Thyroid gland (tissue), 4 donors: ENCODE measurements at places on chromosomes 6 and 20. TPM values are rescaled to one million over a fixed set of nuclear protein-coding genes. Genes with fewer than 3 reads are reported as not detected.

Gene SGK2
- 1.2 TPM for total RNA-seq

Gene SLC17A2
- total RNA-seq, result not detected

- H3K4me1 ChIP-seq, result peaks cover 15% of the 10 kb centered on the region
- no peaks in the 10 kb centered on the region for H3K36me3 ChIP-seq
- H3K27me3 ChIP-seq, result no peaks in the 10 kb centered on the region
- peak; percentile 36 for DNase-seq
- no peak overlapping the region for H3K4me3 ChIP-seq
Observed at GRCh38 chr20:33650753-33651561, 11.2 kb upstream of the C20orf144 start.

DNA sequence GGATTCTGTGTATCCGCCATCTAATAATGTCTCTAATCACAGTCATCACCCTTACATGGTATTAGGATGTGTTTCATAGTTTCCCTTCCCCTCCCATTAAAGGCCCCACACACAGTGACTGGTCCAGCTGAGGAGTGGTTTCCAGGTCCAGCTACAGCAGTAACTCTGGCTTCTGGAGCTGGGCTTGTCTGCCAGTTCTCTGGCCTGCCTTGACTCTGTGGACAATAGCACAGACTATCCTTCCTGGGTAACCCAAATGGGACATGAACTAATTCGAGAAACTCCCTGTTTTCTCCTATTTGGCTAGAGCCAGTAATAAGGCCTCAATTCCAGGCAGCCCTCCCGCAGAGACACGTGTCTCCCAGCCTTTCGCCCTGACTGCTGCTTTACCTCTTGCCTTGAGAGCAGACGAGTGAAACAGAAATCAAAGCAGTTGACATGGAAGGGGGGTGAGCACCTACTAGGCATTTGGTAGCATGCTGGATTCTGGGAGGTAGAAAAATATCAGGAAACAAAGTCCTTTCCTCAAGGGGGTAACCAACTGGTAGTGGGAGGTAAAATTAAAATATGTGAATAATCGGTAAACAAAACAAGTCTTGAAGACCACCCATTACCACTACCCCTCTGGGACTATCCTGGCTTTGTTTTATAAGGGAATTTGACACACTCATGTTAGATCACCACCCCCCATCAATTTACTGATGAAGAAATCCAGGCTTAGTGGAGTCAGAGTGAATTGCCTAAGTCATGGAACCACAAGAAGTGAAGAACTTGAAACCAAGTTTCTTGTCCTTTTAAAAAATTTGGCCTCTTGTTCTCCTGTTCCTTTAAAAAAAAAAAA lies 1.2 kb downstream of the TRAF3IP2 start:
- H3K4me3 ChIP-seq, result no peak overlapping the region
- H3K27ac ChIP-seq, result peak overlapping the region; percentile 96
- H3K36me3 ChIP-seq, result no peaks in the 10 kb centered on the region
- peaks cover 41% of the 10 kb centered on the region for H3K4me1 ChIP-seq
- DNase-seq, result peak; percentile 62

DNA sequence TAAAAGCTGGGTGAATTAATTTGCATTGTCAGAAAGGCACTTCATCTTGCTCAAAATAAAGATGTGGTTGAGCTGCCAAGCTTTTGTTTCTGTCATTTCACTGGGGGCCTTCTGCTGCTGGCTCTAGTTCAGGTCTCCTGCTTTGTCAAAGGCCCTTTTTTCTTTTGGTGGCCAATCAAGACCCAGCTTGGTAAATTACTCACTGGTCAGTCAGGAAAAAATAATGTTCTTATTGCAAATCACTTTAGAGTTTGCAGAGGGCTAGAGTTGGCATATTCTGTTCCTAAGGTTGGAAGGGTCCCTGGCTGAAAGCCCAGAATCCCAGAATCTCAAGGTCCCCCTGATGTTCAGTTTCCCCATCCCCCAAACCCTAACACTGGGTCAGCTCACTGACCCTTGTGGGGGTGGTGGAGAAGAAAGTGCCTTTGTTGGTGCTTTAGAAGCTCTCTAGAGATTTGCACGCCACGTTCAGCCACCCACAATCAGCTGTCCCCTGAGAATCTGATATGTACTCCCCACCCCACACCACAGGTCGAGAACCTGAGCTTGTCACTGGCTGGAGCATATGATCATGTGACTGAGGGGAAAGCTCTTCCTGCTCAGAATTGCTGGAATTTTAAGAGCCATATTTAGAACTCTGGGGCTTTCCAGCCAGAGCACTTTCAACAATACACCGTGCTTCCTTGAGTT lies 21.7 kb upstream of the BNIP5 start:
- no peaks in the 10 kb centered on the region for H3K27me3 ChIP-seq
- no peaks in the 10 kb centered on the region for H3K36me3 ChIP-seq
- peak overlapping the region; percentile 26 for H3K27ac ChIP-seq
- H3K4me3 ChIP-seq, result no peak overlapping the region

DNA sequence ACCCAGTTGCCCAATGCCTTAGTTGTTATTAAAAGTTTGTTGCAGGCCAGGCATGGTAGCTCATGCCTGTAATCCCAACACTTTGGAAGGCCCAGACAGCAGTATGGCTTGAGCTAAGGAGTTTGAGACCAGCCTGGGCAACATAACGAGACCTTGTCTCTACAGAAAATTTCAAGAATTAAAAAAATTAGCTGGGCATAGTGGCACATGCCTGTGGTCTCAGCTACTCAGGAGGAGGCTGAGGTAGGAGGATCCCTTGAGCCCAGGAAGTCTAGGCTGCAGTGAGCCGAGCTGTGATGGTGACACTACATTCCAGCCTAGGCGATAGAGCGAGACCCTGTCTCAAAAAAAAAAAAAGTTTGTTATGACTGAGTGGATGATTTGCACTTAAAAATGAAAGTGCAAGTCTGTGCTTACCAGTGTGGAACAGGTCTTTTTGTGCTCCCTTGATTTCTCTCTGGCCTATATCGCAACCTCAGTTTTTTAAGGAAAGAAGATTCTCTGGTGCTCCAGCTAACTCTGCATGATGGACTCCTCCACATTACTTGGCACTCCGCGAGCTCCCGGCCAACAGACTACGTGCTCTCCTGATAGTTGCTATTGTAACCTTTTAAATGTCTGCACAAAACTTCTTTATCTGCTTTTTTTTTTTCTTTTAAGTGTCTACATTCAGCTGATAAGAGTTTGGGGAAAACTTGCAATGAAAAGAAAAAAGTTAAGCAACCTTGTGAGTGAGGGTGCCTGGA lies 22.1 kb downstream of the ZKSCAN3 start:
- no peaks in the 10 kb centered on the region for H3K4me1 ChIP-seq
- H3K36me3 ChIP-seq, result no peaks in the 10 kb centered on the region
- H3K4me3 ChIP-seq, result no peak overlapping the region

DNA sequence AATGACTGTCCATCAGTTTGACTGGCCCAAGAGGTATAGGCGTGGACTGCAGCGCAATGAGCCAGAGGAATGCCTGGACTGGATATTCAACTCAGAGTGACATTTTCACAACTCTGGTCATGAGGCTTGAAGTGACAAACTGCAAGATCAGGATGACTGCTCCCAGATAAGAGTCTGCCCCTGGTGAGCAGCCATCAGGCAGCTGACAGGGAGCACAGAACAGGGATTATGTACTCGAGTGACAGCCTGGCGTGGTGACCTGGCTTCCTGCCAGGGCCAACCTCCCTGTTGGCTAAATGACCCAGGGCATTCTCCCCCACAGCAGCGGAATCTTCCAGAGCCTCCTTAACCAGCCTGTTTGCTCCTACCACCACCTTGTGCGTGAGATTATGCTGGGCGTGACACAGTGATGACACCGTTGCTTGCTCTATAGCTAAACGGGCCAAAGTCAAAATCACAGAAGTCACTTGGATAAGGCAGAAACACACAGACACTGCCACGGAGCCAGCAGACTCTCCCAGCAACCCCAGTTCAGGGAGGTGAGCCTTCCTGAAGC lies 209.1 kb upstream of the JARID2 start:
- no peak overlapping the region for H3K4me3 ChIP-seq
- peak overlapping the region; percentile 83 for H3K27ac ChIP-seq
- H3K4me1 ChIP-seq, result peaks cover 4% of the 10 kb centered on the region
- DNase-seq, result peak; percentile 97

DNA sequence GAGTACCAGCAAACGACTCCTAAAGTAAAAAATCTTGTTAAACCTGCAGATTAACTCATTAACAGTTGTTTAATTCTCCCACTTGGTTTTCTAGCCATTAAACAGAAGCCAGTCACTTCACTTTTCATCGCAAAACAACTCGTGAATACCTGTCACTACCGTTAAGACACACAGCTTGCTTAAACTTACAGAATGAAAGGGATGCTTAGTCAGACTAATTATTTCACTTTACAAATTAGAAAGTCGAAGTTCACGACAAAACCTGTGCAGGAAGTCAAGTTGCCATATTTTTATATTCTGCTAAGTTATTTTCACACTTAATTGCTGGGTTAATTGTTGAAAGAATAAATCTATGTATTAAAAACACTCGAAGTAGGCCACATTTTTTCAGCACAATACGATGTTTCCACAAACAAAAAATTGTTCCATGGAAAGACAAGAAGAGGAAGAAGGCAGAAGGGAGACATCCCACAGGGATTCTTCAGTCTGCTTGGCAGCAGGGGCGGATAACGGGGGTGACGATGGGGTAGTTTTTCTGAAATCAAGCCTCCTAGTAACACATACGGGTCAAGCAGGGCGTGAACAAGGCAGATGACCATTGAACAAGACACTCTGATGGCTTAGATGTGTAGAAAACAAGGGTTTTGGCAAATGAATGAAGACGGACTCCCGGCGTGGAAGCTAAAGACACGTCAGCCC lies 933 bp downstream of the SSR1 start:
- peaks cover 7% of the 10 kb centered on the region for H3K4me1 ChIP-seq
- peak overlapping the region; percentile 43 for H3K4me3 ChIP-seq
- no peak overlapping the region for H3K27ac ChIP-seq

GRCh38 chr6:20837189-20837588 lies 302.9 kb downstream of the CDKAL1 start:
- no peak overlapping the region for H3K4me3 ChIP-seq
- no peaks in the 10 kb centered on the region for H3K27me3 ChIP-seq
- H3K4me1 ChIP-seq, result no peaks in the 10 kb centered on the region
- DNase-seq, result no peak
- H3K36me3 ChIP-seq, result no peaks in the 10 kb centered on the region

- H3K4me1 ChIP-seq, result peaks cover 30% of the 10 kb centered on the region
- H3K36me3 ChIP-seq, result no peaks in the 10 kb centered on the region
- H3K27ac ChIP-seq, result peak overlapping the region; percentile 99
- no peaks in the 10 kb centered on the region for H3K27me3 ChIP-seq
- peak overlapping the region; percentile 99 for H3K4me3 ChIP-seq
Observed at GRCh38 chr6:111482188-111482958, 645 bp downstream of the REV3L start.
